ENCODE measurements at places on chromosomes 4 and X.

DNA sequence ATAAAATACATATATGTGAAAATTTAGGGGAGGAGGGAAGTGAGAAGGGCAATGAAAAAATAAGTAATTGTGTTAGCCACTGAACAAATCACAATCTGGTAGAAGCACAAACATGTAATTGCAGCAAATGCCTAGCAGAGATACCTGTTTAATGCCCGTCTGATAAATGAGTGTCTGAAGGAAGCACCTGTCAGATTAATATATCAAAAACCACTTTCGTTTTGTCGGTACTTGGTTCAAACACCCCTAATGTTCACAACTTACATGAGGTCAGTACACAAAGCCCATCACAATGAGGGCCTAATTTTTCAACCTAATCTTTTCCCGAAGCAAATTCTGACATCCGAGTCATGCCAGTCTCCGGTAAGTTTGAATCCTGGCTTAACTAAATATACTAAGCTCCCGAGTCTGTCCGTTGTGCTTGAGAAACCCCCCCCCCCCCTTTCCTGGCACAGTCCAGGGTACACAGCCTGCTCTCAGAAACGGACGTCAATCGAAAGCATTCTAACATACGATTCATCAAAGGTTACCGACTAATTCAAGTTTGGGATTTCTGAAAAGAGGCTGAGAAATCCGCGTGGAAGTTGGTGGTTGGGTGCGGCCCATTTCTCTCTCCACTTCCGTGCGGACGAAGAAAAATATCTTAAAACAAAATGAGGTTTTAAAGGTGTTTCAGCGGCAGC lies 758 bp downstream of the SDAD1 start:
- DNase-seq: no peak

DNA sequence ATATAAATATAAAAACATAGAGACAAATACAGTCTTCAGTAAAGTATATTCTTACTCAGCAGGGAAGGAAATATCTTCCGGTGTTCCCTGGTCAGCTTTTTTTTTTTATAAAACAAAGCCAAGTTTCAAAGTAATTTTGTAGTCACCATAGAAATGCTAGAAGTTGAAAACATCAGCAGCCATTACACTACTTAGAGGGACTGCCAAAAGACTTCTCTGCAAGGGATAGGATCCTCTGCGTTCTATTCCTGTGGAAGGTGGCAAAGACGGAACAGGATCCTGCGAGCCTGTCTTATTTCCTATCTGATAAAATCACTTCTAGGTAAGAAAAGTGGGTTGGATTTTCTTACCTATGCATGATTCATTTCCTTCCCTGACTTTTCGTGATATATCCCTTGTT lies 19.4 kb downstream of the CLDN22 start:
- DNase-seq: no peak

- DNase-seq: no peak
These were observed 68.4 kb downstream of the MAOB start for GRCh38 chrX:43813898-43814297.

- no peak for DNase-seq
These were observed 30.2 kb upstream of the NKX6-1 start for GRCh38 chr4:84529169-84529751.

- DNase-seq: no peak
These were observed 202.8 kb upstream of the SMIM31 start for GRCh38 chr4:164550989-164551712.

- no peak for DNase-seq
These were observed 180.2 kb downstream of the PALLD start for GRCh38 chr4:168677063-168677462.

DNA sequence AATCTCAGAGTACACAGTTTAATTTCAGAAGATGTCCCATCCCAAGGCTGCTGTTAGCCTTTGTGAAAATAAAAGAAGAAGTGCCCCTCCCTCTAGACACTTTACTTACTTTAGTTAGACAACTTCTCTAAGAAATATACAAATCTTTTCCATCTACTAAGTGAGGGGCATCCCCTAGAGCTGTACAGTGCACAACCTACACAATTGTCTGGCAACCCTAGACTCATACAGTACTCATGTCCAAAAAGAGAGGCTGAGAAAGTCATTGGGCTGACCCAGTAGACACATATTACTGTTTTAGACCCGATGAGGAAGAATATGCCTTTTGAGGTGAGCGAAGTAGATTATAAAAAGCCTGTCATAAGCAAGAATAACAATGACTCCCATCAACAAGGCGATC lies 297.6 kb downstream of the IDS start:
- no peak for DNase-seq

DNA sequence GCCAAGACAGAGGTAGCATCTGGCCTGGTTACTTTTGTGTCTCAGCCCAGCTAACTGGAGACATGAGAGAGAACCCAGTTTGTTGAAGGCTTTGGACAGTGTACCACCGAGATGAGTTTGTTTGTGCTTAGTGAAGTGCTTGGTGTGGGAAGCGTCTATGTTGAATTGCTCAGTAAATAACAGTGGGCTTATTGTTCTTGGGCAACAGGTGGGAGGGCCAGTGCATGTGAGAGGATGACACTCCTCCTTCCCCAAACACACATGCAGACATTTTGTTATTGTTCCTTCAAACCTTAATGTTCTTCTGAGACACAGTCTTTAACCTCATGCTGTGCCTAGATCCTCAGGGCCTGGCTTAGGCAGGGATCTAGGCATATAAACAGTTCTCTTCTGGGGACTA lies 39.7 kb downstream of the MSN start:
- DNase-seq: no peak

GRCh38 chr4:47000406-47000805 lies 7.0 kb upstream of the GABRA4 start:
- no peak for DNase-seq

- no peak for DNase-seq
These were observed 100.2 kb downstream of the MAGEB17 start for GRCh38 chrX:16267431-16267830.

DNA sequence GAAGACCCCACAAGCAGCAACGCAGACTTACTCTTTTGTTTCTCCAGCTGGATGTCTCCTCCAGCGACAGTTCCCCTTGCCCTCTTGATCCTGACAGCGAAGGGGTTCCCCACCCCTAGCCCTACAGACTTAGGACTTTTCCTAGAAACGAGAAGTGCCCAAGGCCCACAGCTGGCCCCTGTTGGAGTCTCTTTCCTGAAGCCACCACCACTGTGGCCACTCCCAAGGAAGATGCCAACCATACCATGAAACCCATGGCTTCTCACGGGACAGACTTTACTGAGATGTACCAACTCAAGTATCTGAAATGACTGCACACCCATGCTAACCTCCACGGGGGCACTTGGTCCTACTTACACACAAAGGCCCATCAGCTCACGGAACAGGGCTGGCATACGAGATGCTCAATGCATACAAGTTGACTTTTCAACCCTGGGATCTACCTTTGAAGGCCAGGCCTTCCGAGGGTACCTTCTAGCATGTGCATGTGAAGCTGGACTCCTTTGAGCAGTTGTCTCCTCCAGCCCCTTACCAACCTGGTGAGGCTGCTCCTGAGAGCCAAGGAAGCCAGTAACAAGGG lies 924 bp upstream of the IRAK1 start:
- no peak for DNase-seq

GRCh38 chrX:80812176-80812575 lies 2.5 kb upstream of the BRWD3 start:
- no peak for DNase-seq

DNA sequence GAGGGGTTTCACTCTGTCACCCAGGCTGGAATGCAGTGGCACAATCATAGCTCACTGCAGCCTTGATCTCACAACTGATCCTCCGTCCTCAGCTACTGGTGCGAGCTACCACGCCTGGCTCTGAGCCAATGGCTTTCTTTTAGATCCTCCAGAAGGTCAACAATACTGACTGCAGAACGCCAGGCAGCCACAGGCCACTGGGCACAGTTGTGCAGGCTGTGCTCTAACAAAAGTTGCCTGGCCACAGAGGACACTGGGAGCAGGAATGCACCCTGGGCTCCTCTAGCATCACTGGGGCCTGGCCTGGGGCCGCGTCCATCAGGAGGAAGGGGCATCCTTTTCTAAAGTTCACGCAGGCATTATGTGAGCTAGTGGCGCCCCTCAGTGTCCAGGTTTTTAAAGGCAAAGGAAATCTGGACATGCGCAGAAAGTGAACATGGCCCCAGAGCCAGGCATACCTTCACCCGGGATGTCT lies 14.9 kb upstream of the PORCN start:
- no peak for DNase-seq

DNA sequence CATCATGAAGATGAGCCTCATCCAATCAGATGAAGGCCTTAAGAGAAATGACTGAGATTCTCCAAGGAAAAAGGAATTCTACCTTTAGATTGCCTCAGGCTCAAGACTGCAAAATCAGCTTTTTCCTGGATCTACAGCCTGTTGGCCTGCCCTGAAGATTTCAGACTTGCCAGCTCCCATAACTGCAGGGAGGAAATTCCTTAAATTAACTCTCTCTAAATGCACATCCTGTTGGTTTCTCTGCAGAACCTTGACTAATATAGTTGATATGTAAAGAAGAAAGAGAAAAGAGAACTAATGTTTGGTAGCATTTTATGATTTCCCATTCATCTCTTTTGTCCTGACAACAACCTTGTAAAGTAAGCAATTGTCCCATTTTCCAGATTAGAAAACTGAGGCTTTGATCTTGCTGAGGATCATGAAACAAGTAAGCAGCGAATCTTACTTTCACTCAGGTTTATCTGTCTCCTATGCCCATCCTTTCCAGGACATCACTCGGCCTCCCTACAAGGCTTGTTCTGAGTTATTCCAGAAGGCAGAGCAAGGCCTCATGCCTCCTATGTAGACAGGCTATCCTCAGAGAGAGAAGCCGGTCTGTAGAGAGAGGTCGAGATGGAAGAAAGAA lies 115.0 kb upstream of the LDB2 start:
- no peak for DNase-seq

- no peak for DNase-seq
These were observed 12.8 kb downstream of the CLDN2 start for GRCh38 chrX:106932960-106933537.

DNA sequence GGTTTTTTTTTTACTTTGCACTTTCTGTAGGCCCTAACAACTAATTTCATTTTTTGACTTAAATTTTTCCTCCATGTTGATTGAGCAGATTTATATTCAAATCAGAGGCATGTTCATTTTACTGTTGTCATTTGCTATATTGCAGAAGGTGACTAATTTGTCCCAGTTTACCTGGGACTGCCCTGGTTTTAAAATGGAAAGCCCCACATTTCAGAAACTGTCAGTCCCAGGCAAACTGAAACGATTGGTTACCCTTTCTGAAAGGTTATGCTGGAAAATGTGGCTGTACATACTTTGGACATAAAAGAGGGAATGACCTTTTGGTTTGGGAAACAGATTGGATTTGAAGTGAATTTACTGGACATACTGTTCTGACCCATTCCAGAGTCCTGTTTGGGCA lies 160.0 kb downstream of the SPCS3 start:
- no peak for DNase-seq

- DNase-seq: no peak
These were observed 834.2 kb downstream of the STPG2 start for GRCh38 chr4:97309121-97309520.

DNA sequence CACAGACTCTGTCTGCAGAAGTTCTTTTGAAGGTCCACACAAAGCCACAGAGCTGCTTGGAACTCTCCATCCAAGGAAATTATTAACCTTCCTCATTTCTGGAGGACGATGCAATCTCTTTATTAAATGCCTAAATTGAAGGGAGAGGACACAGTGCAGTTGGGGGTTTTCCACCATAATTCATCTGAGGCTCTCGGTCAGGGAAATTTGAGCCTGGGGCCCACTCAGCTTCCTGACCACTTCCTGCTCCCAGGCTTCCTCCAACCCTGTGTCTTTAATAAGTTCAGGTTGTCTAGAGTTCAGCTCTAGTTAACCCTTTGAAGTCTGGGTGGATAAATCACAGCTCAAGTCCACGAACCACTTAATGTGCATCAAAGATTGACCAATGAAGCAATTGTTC lies 58.5 kb downstream of the PRPS1 start:
- no peak for DNase-seq

- DNase-seq: no peak
These were observed 60.0 kb downstream of the FHIP1A start for GRCh38 chr4:151468715-151469696.

Data from nucleus accumbens (tissue), 56 donors.